ENCODE measurements at places on chromosomes 7 and 10.

GRCh38 chr7:129401967-129402860 lies 32.0 kb upstream of the STRIP2 start:
- DNase-seq = peak; percentile 3

DNA sequence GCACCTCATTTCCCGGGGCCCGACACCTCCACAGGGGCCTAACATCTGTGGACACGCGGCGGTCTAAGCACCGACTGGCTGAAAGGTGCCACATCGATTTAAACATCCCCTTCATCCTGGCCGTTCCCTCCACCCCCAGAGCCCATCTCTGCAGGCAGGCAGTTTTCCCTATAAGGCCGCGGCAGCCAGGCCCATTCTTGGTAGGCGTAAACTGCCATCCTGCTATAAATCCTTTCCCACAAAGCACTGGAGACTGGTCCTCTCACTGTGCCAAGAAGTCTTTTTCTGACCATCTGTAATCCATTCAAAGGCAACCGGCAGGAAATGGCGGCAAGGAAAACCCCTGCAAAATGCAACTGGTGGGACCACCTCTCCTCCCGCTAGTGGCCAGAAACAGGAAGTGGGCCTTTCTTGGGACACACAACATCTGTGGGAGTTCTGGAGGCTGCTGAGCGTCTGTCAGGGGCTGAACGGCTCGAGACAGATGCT lies 22.4 kb downstream of the ATXN7L1 start:
- peak; percentile 52 for DNase-seq

- peak; percentile 82 for DNase-seq
These were observed 2.7 kb downstream of the STK17A start for GRCh38 chr7:43585562-43585961.

- no peak for DNase-seq
These were observed 83.0 kb downstream of the ZNF365 start for GRCh38 chr10:62457196-62457595.
